Stimulated activated CD8-positive, alpha-beta memory T cell treated with anti-CD3 and anti-CD28 coated beads, Interleukin-7, amount 100 ng/mL, for 1 hour (primary cell): ENCODE measurements at places on chromosomes 2 and 18.

DNA sequence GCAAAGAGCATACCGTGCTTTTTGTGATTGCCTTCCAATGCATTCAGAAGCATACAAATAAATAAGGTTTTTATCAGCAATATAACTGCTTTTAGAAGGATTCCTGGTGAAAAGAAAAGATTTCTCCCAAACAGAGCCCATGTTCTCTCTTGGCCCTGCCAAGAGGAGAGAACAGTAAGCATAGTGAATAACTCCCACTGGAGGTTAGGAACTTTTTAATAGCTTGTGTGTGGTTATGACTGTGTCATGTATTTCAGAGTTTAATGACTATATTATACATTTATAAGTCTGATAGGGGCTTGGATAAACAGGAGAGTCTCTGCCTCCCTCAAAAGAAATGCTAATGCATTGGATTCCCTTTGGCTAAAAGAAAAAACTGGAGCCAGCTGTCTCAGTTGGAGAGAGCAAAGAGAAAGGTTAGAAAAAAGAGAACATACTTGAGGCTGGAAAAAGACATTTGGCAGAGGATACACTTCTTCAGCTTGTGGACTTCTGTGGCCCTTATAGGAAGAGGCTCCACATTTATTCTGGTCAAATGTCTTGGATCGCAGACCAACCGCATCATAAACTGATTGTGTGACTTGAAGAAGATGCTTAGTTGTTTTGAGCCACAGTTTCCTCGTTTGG lies 63.0 kb upstream of the SPRED2 start:
- DNase-seq, result no peak

DNA sequence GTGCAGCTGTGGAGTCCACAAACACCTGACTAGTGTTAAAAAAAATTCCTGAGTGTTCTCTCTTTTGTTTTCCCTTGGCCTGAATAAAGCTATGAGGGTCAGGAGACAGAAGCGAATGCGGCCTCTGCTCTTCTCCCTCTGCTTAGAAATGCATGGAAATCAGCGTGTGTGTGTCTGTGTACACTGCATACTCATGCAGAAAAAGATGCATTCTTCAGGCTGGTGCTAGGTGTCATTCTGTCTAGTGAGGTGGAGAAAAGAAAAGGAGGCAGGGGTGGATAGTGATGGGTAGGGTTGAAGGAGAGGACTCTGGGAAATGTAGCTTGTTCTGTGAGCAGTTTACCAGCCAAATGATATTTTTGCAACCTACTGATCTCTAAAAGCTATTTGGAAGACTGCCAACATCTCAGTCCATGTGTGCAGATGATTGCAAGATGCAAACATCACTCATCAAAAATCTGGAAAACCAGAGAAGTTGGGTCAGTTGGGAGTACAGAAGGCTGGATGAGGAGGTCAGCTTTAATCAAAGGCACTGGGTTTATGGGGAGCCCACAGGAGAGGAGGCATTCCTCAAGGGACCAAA lies 177.7 kb downstream of the INSIG2 start:
- no peak for DNase-seq

GRCh38 chr2:191724015-191724414 lies 46.1 kb downstream of the NABP1 start:
- no peak for DNase-seq

- DNase-seq, result no peak
These were observed 289.2 kb upstream of the HDAC4 start for GRCh38 chr2:239689985-239690384.

- DNase-seq, result no peak
These were observed 41.1 kb downstream of the FAM124B start for GRCh38 chr2:224360801-224361251.

DNA sequence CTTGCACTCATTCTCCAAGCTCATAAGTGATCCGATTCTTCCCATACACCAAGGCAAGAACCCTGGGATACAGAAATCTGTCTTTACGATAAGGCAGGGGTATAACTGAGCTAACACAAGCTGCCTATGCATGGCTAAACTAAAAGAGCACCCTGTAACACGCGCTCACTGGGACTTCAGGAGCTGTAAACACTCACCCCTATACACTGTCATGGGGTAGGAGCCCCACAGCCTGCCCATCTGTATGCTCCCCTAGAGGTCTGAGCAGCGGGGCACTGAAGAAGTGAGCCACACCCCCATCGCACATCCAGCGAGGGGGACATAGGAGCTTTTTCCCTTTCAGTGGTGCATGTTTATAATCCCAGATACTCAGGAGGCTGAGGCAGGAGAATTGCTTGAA lies 46.7 kb downstream of the METTL8 start:
- DNase-seq, result no peak

DNA sequence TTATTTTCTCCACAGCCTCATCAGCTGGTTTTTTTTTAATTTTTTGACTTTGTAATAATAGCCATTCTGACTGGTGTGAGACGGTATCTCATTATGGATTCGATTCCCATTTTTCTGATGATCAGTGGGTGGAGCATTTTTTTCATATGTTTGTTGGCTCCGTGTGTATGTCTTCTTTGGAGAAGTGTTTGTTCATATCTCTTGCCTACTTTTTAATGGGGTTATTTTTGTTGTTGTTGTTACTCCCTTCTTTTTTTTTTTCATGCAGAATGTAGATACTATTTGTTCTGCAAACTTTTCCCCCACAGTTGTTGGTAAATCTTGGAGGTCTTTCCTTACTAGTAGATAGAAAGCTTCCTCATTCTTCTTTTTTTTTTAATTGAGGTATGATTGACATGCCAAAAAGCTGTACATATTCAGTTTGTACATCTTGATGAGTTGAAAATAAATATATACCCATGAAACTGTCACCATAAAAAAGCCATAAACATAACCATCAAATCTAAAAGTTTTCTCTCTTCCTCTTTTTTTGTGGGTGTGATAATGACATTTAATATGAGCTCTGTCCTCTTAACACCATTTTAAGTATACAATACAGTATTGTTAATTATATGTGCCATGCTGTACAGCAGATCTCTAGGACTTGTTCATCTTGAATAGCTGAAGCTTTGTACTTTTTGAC lies 21.8 kb upstream of the NT5DC4 start:
- no peak for DNase-seq

DNA sequence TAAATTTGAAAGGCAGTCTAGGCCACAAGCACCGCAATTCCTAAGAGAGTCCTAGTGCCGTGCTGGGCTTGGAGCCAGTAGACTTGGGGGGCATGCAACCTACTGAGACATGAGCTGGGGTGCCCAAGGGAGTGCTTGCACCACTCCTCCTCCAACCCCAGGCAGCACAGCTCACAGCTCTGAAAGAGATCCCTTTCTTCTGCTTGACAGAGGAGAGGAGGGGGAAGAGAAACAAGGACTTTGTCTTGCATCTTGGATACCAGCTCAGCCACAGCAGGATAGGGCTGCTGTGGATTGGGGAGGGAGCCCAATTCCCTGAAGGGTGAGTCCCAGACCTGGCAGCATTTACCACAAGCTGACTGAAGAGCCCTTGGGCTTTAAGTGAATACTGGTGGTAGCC lies 134.6 kb downstream of the TMEM131 start:
- no peak for DNase-seq
